ENCODE measurements at places on chromosomes 1 and 21.

GRCh38 chr21:36914244-36915013, 52.0 kb downstream of the HLCS start:
- DNase-seq: no peak

DNA sequence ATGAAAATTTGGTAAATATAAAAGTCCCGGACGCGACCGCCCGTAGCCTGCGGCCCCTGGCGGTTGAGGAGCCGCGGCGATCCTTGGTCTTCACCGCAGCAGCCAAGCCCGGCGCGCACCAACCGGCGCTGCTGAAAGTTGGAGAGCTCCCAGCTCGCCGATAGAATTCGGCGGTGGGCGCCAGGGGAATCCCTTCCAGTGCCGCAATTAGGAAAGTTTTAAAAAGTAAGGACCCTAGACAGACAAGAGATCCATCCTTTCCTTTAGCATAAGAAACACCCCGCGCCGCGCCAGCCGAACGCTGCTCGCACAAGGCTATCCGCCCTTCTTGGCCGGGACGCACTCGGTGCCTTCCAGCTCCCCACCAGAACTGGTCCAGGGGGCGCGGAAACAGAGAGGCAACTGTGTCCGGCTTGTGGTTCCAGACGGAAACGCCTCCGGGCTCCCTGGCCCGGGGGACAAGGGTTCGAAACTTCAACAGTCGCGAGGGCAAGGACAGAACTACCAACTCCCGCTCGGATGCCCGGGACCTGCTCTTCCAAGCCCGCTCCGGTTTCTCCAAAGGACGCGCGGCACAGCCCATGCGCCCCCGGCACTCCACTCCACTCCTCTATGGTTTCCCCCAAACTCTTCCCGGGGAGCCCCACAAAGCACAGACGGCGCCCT, 1.7 kb downstream of the FAM78B start:
- peak; percentile 69 for DNase-seq

- no peak for DNase-seq
Measured at GRCh38 chr1:227434808-227435444, 116.6 kb upstream of the CDC42BPA start.

GRCh38 chr1:77316006-77316405, 34.2 kb downstream of the AK5 start:
- DNase-seq: no peak

DNA sequence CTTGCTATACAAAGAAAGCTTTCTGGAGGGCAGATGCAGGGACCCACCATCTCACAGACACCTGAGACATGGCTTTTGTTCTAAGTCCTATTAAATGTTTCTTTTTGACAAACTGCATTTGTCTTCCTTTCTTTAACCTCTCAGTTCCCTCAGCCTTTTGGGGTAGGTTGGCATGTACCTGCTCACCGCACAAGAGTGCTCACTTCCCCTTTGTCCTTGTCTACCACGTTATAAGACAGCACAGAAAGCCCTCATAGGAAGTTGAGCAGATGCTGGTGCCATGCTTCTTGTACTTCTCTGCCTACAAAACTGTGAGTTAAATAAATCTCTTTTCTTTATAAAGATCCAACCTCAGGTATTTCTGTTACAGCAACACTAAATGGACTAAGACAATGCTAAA, 31.9 kb upstream of the RGS21 start:
- no peak for DNase-seq

DNA sequence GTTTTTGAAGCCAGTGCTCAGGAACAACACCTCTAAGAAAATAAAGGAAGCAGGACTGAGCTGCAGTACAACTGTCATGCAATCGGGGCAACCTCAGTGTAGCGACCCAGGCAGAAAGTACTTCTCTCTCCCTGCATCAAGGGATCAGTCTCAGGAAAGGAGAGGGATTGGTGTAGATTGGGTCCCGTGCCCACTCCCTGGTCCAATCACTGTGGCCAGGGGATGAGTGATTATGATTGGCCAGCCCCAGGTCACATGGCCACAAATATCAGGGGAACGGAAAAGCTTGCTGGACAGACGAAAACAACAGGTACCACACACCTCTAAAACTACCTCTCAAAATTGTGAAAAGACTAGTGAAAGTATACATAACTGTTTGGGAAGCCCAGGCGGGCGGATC, 136.2 kb upstream of the F3 start:
- no peak for DNase-seq

DNA sequence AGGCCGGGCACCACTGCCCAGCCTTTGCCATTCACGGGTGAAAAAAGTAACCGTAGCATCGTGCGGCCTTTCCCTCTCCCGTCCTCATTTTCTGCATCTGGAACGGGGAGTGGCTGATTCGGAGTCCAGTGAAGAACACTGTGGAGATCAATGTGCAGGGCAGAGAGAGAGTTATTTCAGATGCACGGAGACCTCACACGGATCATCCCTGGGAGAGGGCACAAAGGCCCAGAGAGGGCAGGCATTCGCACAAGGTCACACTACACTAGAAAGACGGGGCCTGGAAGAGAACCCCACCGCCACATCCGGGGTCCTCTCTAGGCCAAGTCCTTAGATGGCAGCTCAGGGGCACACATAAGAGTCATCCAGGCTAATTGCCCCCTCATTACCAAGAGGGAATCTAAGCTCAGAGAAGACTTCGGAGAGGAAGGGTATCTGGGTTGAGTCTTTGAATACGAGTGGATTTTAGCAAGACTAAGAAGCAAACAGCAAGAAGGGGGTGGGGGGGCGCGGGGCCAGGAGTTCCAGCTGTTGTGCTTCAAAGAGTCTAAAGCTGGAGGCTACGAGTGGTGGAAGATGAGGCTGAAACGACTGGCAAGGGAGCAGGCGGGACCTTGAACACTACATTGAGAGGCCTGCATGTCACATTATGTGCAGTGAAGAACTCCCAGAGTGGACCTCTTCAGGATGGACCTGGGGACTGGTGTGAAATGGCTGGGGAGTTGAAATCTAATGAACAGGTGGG, 857 bp downstream of the GPX7 start:
- DNase-seq: peak; percentile 63

DNA sequence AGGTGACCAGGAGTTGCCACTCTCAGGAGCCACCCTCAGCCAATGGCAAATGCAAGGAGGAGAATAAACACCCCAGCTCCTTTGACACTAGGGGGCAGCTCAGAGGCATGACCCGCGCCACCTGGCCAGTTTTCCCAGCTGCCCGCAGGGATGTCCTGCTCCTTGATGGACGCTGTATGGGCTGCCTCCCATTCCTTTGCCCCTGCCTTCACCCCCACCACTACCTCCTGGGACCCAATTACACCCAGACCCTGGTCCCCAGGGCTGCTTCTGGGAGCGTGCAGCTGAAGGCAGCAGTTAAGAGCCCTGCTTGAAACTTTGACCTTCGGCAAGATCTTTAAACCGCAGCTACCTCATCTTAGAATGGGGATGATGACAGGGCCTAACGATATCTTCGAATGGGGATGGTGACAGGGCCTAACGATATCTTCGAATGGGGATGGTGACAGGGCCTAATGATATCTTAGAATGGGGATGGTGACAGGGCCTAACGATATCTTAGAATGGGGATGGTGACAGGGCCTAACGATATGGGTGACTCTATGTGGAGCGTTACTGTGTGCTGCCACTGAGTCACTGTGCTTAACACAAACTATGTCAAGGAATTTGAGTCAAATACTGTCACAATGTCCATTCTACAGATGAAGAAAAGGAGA, 163.0 kb upstream of the KAZN start:
- no peak for DNase-seq

- DNase-seq: no peak
Measured at GRCh38 chr1:178659789-178660208, 65.2 kb upstream of the RALGPS2 start.

GRCh38 chr21:43916691-43917514, 51.9 kb downstream of the AGPAT3 start:
- DNase-seq: peak; percentile 85
